ENCODE measurements at places on chromosomes 1 and 21.

- no peak for DNase-seq
These were observed 116.4 kb downstream of the CNIH3 start for GRCh38 chr1:224732377-224733026.

GRCh38 chr1:180600343-180600742 lies 31.5 kb upstream of the XPR1 start:
- no peak for DNase-seq

DNA sequence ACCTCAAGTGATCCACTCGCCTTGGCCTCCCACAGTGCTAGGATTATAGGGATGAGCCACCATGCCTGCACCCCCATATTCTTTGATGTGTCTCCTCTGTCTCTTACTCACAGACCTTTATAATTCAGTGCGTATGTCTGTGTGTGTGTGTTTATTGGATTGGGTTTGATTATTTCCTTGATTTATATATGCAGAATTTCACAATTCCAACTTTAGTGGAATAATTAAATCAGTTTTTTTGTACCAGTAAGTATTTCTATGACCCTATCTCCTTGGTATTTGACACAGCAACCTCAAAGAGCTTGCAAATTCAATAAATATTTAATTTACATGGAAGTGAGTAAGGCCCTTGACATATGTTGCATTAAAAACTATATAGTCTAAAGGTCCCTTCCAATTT lies 333.9 kb upstream of the ADAMTS5 start:
- DNase-seq: no peak

DNA sequence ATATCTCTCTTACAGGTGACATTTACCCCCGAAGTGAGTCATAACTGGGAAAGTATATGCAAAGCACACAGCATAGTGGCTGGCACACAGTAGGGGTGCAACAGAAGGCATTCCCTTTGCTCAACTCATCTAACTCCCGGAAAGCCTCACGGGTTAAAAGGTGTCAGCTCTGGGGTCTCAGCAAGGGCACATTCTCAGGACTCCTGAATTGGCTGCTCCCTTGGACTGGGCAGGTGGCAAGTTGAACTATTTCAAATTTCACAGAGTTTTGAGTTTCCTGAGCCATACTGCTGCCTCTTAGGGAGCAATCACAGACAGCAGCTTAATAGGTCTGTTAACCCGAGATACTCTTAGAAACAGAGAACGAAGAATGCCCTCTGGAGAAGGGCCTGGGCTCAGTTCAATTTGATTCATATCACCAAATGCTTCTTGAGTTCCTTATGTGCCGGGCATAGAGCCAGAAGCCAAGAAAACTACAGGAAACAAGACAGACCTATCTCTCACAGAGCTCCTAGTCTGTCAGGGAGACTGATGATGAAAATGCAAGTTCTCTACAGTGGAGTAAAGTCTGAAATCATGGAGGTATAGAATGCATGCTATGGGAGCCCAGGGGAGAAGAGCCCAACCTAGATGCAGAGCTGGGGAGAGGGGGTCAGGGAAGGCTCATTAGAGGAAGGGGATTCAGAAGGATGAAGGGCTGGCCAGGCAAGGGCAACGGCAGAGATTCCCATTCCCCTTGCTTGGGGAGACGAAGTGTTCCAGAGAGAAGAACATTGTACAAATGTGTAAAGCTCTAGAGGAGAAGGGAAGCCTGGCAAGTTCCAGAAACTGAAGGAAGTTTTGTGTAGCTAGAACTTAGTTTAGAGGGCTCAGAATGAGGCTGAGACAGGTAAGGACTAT lies 143.9 kb upstream of the HMGB4 start:
- DNase-seq: no peak

DNA sequence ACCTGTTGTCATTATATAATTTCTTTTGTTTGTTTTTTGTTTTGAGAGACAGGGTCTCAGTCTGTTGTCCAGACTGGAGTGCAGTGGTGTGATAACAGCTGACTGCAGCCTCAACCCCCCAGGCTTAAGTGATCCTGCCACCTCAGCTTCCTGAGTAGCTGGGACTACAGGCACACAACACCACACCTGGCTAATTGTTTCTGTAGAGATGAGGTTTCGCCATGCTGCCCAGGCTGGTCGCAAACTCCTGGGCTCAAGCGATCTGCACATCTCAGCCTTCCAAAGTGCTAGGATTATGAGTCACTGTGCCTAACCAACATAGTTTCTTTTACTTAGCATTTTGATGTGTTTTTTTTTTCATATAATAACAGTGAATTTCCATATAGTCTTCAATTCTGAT lies 50.4 kb upstream of the FCRL4 start:
- no peak for DNase-seq

- DNase-seq: no peak
These were observed 13.2 kb downstream of the DISC1 start for GRCh38 chr1:231639819-231640218.

- no peak for DNase-seq
These were observed 5.3 kb upstream of the ALDH9A1 start for GRCh38 chr1:165703648-165704047.

DNA sequence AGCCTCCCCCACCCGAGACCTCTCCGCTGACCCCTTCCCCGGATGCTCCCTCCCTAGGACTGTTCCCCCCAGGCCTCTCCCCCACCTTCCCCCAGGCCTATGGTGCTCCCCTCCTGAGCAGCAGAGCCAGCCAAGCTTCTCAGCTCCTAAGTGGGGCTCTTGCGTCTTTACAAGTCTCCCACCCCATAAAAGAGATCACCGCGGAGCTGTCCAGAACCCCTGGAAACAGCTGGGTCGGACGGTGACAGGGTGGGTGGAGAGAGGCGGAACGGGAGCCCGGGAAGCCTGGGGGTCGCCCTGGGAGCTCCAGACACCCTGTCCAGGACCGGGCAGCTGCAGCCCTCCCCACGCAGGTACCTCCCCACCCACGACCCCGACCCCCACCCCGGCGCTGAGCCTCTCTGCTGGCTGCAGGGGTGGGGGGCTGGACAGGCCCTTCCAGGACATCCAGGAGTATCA lies 61.2 kb downstream of the WNT9A start:
- no peak for DNase-seq

DNA sequence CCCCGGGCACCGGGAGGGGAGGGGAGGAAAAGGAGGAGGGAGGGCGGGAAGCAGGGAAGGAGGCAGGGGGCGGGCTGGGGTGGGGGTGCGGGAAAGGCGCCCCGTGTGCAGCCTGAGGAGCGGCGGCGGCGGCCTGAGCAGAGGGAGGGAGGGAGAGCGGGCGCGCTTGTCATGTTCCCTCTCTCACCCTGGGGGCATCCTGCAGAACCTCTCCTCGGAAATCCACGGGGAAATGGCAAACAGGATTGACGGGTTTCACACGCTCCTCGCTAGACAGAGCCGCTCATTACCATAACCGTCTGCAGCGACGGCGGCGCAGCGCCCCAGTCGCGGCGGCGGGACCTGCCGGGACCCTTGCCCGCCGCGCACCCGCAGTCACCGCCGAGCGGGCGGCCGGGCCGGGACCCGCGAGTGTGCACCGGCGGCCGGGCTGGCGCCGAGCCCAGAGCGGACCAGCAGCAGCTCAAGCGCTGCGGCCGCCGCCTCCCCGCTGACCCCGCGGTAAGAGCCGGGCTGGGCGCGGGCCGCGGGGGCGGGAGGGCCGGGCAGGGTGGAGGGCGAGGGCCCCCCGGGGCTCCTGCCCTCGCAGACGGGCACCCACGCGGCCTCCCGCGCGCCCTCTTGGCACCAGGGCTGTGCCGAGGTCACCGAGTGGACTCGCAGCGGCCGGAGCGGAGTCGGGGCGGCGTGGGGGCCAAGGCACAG lies at the start of gene SERTAD4:
SERTAD4 (plus strand) TSS at position 286 of the 705 bp plus-strand sequence. CDS start 5,165 bp downstream, outside the sequence.
- no peak for DNase-seq

GRCh38 chr1:54885807-54886723 lies 930 bp downstream of the DHCR24 start:
- DNase-seq: no peak

DNA sequence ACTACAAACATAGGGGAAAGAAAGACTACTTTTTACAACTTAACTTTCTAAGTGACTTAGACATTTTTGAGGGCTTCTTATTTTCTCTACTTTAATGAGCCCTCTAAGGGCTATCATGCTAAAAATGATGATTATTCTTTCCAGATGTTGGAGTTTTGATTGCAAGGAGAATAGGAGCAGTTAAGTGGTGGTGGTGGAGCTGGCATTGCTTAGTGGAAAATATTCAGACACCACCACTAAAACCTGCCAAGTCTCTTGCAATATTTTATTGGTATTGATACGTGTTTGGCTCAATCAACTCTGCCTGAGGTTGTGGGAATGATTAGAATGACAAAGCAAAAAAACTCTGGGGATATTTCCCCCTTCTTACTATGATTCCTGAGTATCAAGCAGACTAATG lies 82.6 kb upstream of the PTGFR start:
- DNase-seq: no peak

- DNase-seq: no peak
These were observed 6.3 kb downstream of the AP4B1 start for GRCh38 chr1:113898241-113898814.

GRCh38 chr1:207084701-207085180 lies 3.9 kb upstream of the C4BPB start:
- DNase-seq: no peak

Data from cortex of kidney (tissue), 1 donor.